ENCODE measurements at places on chromosomes 7 and 10.
A peak's percentile ranks its signal among the peaks of the same experiment; 100 is the strongest.

- DNase-seq = peak; percentile 70
Measured at GRCh38 chr10:34732926-34733325, 82.2 kb downstream of the PARD3 start.

DNA sequence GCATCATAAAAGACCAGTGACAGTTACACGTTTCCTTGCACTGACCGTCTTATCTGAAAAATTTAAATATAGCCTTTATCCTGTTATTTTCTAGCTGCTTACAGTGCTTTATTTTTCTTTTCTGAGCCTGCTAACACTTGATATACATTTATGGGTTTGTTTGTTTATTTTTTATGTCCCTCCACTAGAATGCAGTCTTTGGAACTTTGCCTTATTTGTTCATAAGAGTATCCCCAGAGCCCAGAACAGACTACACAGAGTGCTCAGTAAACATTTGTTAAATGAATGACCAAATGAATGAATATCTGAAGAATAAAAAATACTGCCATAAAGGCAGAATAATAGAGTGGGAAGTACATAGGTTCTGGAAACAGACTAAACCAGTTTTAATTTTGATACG lies 202.3 kb upstream of the LRRN3 start:
- DNase-seq = no peak

DNA sequence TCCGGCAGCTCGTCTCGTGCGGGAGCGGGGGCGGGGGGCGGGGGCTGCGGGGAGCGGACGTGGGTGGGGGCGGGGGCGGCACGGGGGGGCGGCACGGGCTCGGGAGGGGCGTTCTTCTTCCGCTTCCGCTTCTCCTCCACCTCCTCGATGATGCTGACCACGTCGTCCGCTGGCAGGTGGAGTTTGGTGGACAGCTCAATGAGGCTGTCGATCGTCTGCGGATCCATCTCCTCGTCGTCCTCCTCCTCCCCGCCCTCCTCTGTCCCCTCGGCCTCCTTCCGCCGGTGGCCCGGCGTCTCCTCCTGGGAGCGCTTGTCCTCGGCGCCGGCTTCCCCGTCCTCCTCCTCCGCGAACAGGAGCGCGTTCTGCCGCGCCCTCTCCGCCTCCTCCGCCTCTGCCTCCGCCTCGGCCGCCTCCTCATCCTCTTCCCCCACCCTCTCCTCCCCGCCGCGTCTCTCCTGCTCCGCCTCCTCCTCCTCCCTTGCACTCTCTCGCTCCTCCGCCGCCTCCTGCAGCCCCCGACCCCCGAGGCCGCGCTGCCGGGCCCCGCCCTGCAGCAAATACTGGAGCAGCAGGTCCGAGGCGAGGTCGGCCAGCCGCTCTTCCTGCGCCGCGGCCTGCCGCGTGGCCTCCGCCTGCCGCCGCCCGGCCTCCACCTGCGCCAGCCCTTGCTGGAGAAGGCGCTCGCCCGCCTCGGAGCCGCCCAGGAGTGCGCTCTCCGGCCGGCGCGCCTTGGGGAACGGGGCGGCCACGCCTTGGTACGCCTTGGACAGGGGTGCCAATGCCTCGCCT lies 1.9 kb downstream of the VGF start:
- no peak for DNase-seq

- no peak for DNase-seq
Measured at GRCh38 chr10:43323245-43323644, 48.2 kb upstream of the FXYD4 start.

- DNase-seq = peak; percentile 33
Measured at GRCh38 chr10:32005050-32005449, 51.2 kb downstream of the KIF5B start.

- no peak for DNase-seq
Measured at GRCh38 chr10:48460182-48460581, 144.7 kb downstream of the ARHGAP22 start.

- no peak for DNase-seq
Measured at GRCh38 chr7:44387389-44387788, 62.0 kb upstream of the CAMK2B start.

GRCh38 chr7:69765879-69766278 lies 167.6 kb downstream of the AUTS2 start:
- no peak for DNase-seq

GRCh38 chr7:18087026-18087686 lies 59.5 kb upstream of the PRPS1L1 start:
- peak; percentile 25 for DNase-seq
